Muscle of leg (tissue), 16 donors: ENCODE measurements at places on chromosomes 3 and 15. TPM values are rescaled to one million over a fixed set of nuclear protein-coding genes. Genes with fewer than 3 reads are reported as not detected.

Gene CPN2
- 0.04 TPM for total RNA-seq

Gene GOLGA8N
- 9.2 TPM for total RNA-seq

Gene CCR2
- 0.98 TPM for total RNA-seq

Gene ILDR1
- 0.22 TPM for total RNA-seq
